ENCODE measurements at places on chromosomes 2 and 18. TPM values are rescaled to one million over a fixed set of nuclear protein-coding genes. Genes with fewer than 3 reads are reported as not detected.

CYP27A1 gene
- total RNA-seq = 9.0 TPM

IL1A gene
- not detected for total RNA-seq

ACTR3 gene
- 408 TPM for total RNA-seq

SERPINB3 gene
- not detected for total RNA-seq

ALK gene
- total RNA-seq = not detected

PAX8 gene
- total RNA-seq = 0.19 TPM

RPRM gene
- total RNA-seq = 0.90 TPM

IL1R2 gene
- total RNA-seq = 27.0 TPM

LRP1B gene
- total RNA-seq = 0.46 TPM

FAM110C gene
- 1.3 TPM for total RNA-seq

CMPK2 gene
- total RNA-seq = 3.0 TPM

HSPE1 gene
- 60.5 TPM for total RNA-seq

G6PC2 gene
- not detected for total RNA-seq

AP1S3 gene
- total RNA-seq = 1.5 TPM

CERKL gene
- total RNA-seq = not detected

HADHA gene
- total RNA-seq = 104 TPM

MPHOSPH10 gene
- total RNA-seq = 28.3 TPM

SLC4A5 gene
- 3.9 TPM for total RNA-seq

ARHGAP15 gene
- 12.0 TPM for total RNA-seq

RAX gene
- total RNA-seq = not detected

CFAP53 gene
- not detected for total RNA-seq

C2orf49 gene
- 12.7 TPM for total RNA-seq

PLCD4 gene
- 1.9 TPM for total RNA-seq

ITPRIPL1 gene
- 1.5 TPM for total RNA-seq

RNF144A gene
- total RNA-seq = 11.8 TPM

SCYGR4 gene
- not detected for total RNA-seq

RND3 gene
- total RNA-seq = 100 TPM

NPPC gene
- 0.93 TPM for total RNA-seq

DLGAP1 gene
- 0.05 TPM for total RNA-seq

ITGA4 gene
- 12.4 TPM for total RNA-seq

LRATD1 gene
- total RNA-seq = 3.1 TPM

TCF23 gene
- total RNA-seq = 5.0 TPM

SFT2D3 gene
- total RNA-seq = 4.7 TPM

MOGAT1 gene
- not detected for total RNA-seq

CD8A gene
- total RNA-seq = 1.9 TPM

GKN1 gene
- total RNA-seq = not detected

AMMECR1L gene
- 15.4 TPM for total RNA-seq

DCDC2C gene
- total RNA-seq = not detected

IL36B gene
- not detected for total RNA-seq

CIB4 gene
- not detected for total RNA-seq

SYT4 gene
- not detected for total RNA-seq

DOK6 gene
- 7.2 TPM for total RNA-seq

KRTCAP3 gene
- total RNA-seq = 1.4 TPM

CBLN2 gene
- not detected for total RNA-seq

CAPN14 gene
- 0.14 TPM for total RNA-seq

MROH2A gene
- not detected for total RNA-seq

COL6A3 gene
- total RNA-seq = 835 TPM

AGXT gene
- not detected for total RNA-seq

SERPINB4 gene
- not detected for total RNA-seq

ZNF804A gene
- total RNA-seq = 1.2 TPM

PTPN2 gene
- 29.2 TPM for total RNA-seq

POTEE gene
- 0.37 TPM for total RNA-seq

TWIST2 gene
- total RNA-seq = 18.6 TPM

ASIC4 gene
- total RNA-seq = 0.38 TPM
